ENCODE measurements at places on chromosomes 2 and 18.

- DNase-seq, result no peak
Observed at GRCh38 chr2:195594248-195594647, 62.8 kb upstream of the SLC39A10 start.

DNA sequence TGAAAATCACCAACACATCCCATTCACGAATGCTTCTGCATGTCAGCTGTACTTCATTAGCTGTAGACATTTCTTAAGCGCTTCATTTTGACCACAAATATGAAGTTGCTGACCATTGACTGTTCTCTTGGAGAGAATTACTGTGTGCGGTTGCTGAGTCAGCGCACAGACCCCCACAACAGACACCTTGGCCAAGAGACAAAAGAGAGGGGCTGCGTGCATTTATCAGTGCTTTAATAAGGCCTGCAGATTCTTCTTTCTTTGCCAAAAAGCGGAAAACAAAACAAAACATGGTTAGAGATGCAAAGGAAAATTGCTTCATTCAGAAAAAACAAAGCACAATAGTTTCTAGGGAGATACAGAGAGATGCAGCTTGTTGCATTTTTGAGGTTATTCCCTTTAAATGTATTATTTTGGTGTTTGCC is 174.7 kb downstream of the ACKR3 start:
- no peak for DNase-seq

DNA sequence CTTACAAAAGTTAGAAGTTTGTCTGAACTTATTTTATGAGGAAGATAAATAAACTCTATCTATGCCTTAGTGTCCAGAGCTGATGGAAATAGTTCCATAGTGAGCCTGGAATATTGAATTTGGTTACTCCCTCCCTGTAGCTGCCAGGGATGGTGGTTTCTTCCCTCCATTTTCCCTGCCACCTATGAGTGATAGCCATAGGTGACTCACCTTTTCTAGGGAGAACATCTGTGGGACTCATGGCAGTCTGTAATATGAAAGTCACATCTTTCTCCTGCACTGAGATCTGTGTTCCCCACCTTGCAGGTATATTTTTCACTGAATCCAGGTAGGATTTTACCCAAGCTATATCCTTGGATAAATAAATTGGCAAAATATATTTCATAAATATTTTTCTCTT is 148.8 kb downstream of the TPGS2 start:
- no peak for DNase-seq

- no peak for DNase-seq
Observed at GRCh38 chr2:39497082-39497801, 60.2 kb upstream of the MAP4K3 start.

GRCh38 chr18:2883076-2883735 is 36.4 kb downstream of the EMILIN2 start:
- DNase-seq, result no peak

DNA sequence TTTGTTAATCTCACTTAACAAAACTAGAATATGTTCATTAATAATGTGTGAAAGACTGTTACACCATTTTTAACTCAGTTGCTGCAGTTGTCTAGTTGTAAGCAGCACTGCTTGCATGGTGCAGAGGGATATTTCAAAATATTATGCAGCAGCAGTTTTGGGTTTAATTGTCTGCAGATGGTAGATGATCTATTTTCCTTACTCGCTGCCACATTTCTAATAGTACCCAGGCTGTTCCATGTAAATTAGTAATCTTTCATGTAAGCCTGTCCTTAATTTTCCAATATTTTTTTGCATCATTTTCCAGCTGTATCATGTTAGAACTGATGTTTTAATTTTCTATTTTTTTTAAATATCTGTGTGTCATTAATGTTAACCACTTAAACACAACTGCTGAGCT is 488.1 kb upstream of the RAB12 start:
- no peak for DNase-seq

- no peak for DNase-seq
Observed at GRCh38 chr18:7202169-7202568, 28.7 kb upstream of the LRRC30 start.

DNA sequence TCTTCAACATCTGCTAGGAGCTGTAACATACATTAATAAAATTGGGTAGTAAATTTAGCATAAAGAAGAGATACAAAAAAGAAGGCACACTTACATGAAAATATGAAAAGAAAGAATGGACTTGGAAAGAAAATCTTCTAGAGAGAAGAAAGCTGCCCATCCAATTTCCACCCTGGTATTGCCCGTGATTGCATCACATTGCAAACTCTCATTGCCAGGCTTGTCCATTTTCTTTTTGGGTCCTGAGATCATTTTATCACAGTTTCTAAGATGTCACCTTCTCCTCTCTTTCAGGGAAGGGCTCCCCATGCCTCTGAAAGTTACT is 321.5 kb downstream of the RND3 start:
- DNase-seq, result no peak

GRCh38 chr2:45637440-45637839 is 14.0 kb upstream of the PRKCE start:
- no peak for DNase-seq

DNA sequence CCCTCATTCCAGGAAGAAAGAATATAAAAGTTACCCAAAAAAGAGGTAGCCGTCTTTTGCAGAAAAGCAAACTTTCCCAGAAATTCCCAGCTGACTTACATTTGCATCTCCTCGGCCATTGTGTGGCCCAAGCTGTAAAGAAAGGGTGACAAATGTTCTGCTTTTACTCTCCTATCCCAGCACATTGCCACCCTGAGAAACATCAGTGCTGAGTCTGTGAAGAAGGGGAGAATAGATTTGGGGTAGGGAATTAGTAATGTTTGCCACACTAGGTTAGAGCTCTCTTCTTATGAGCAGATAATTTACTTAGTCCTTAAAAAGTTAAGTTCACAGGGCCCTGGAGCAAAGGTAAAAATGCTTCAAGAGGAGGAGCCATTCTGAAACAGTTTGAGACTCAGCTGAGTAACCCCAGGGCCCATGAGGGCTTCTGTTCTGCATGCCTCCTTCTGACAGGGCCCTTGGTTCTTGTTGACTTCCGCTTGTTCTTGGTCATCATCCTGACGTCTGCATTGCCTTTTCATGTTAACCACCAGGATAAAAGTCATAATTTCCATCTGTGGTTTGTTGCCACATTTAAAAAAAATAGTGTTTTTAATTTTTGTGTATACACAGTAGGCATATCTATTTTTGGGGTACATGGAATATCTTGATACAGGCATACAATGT is 550.7 kb downstream of the RNF144A start:
- DNase-seq, result no peak
